HCT116 (cell line): ENCODE measurements at places on chromosomes 2 and 18. TPM values are rescaled to one million over a fixed set of nuclear protein-coding genes. Genes with fewer than 3 reads are reported as not detected.

IL1A gene
- 0.10 TPM for total RNA-seq

CTIF gene
- 19.7 TPM for total RNA-seq

C2orf72 gene
- 3.7 TPM for total RNA-seq

CHN1 gene
- 3.6 TPM for total RNA-seq

FOXI3 gene
- not detected for total RNA-seq

PARD6G gene
- total RNA-seq = 12.8 TPM

LONRF2 gene
- total RNA-seq = 1.6 TPM

GAD1 gene
- total RNA-seq = 11.0 TPM

ANKRD30B gene
- total RNA-seq = not detected

BOK gene
- 41.5 TPM for total RNA-seq

- DNase-seq = no peak
Observed at GRCh38 chr2:236790963-236791362, 221.3 kb downstream of the ACKR3 start.

GRCh38 chr18:79010802-79011201, 31.2 kb downstream of the SALL3 start:
- DNase-seq = no peak

DNA sequence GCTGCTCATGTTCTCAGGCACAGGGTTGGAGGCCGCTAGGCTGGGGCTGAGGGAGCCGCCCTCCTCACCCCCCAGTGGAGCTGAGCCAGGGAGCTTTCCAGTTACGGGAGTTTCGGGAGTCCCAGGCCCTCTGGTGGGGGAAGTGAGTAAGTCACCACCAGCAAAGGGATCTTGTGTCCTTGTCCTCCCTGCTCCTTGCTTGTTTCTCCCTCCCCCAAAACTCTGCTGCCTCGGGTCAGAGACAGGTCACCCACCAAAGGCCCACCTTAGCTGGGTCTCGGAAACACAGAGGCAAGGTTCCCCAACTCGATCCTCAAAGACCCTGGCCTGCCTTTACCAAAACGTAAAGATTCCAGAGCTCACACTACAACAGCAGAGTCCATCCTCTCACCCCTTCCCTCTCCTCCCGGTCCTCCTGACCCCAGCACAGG, 60.5 kb upstream of the POMC start:
- peak; percentile 59 for DNase-seq

GRCh38 chr18:62453864-62454263, 69.0 kb upstream of the ZCCHC2 start:
- DNase-seq = no peak

DNA sequence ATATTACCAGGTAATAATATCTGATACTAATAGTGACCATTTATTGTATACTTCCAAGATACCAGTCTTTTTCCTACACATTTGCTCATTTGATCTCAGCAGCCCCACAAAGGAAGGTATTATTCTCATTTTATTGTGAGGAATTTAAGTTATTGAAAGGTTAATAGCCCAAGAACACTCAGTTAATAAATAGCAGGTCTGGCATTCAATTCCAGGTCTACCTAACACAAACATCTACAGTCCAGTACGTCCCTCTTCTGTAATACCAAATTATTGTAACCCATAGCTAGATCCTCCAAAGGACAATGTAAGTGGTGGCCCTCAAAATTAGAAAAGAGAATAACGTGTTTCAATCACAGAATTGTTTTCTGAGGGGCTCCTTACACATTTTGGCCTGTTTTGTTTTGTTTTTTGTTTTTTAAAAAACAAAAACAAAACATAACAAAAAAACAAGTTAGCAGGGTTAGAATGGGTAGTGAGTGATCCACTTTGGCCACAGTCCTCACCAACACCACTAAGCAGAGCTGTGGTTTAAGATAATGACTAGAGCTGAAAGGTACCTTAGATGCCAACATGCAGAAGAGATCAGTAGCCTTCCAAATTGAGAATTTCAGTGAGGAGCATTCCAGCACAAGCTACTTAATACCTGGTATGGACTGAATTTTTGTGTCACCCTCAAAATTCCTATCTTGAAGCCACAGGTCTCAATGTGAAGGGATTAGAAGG, 137.5 kb downstream of the DYM start:
- DNase-seq = no peak

- DNase-seq = no peak
Observed at GRCh38 chr2:150832686-150833085, 345.2 kb upstream of the RND3 start.

GRCh38 chr2:16496426-16497388, 168.9 kb downstream of the CYRIA start:
- no peak for DNase-seq

GRCh38 chr2:232896720-232897597, 26.9 kb downstream of the SNORC start:
- no peak for DNase-seq

GRCh38 chr18:62651276-62652056, 63.9 kb upstream of the PHLPP1 start:
- DNase-seq = no peak

DNA sequence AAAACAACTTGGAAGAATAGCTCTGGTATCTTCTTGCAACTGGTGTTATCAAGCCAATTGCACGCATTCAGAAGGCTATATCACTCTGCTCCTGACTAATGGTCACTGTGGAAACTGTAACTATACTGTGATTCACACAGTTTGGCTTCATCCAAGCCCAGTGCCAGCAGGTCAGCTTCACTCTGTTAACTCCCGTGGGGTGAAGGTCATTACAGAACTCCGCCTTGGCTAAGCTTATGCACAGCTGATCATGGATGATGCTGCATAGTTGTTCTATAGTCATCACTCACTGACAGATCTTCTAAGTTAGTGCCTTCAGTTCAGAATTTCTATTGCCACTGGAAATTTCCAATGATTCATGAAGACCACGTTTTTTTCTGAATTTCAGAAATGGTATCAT, 497.2 kb upstream of the NETO1 start:
- no peak for DNase-seq

GRCh38 chr2:23381485-23381884, 3.5 kb upstream of the KLHL29 start:
- DNase-seq = no peak

- peak; percentile 48 for DNase-seq
Observed at GRCh38 chr2:23757686-23758433, 169.1 kb downstream of the ATAD2B start.

- DNase-seq = no peak
Observed at GRCh38 chr18:75036917-75037688, 171.8 kb downstream of the PTGR3 start.

DNA sequence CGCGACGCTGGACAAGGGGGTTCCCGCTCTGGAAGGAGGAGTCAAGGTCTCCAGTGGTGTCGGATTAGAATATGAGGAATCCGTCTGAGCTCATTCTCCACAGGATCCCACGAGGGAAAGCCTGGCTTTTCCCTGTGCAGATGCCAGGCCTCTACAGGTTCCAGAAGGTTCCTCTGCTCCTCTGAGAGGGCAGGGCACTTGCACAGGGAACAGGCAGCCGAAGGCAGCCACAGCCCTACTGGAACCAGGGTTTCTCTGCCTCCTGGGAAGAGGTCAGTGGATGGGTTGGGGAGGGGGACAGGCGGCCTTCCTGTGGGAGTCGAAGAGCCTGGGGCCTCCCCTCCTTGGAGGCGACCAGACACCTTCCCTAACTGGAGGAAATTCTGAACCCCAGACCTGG, 1.7 kb upstream of the AQP12A start:
- DNase-seq = no peak

GRCh38 chr2:189726271-189726670, 36.3 kb downstream of the OSGEPL1 start:
- no peak for DNase-seq

GRCh38 chr2:143742581-143742980, 613.4 kb downstream of the ARHGAP15 start:
- no peak for DNase-seq

GRCh38 chr2:26223018-26223417, 21.4 kb downstream of the HADHA start:
- no peak for DNase-seq

- DNase-seq = no peak
Observed at GRCh38 chr2:205199165-205199850, 483.0 kb upstream of the NRP2 start.

DNA sequence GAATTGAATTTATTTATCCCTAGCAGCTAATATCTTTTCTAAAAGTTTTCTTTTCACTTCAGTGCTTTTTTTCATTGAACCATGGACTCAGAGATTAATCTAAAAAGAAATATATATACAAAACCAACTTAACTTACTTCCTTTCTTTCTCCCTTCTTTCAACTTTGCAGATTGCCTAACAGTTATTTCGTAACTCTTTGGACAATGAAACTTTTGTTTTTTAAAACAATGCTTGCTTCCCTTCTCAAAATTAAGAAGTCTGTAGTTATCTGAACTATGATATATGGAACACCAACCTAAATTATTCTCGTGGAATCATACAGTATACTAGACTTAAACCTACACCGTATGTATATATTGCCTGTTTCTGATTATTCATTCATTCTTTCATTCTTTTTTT, 62.9 kb downstream of the MIB1 start:
- DNase-seq = no peak
